ENCODE measurements at places on chromosomes 5 and 9.
A peak's percentile ranks its signal among the peaks of the same experiment; 100 is the strongest.

DNA sequence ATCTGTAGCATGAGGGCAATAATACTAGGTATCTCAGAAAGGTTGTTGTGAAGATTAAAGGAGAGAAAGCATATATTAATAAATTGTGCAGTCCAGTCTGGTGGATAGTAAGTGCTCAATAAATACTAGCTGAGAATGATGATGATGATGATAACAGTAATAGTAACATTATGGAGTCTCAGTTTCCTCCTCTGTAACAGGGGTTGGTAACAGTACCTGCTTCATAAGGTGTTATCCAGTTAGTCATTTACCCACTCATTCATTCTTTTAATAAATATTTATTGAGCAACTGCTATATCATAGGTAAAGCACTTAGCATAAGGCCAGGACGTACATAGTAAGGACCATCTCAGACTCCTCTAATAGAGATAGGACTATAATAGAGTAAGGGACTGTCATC is 7.6 kb downstream of the SLC6A7 start:
- DNase-seq = no peak

DNA sequence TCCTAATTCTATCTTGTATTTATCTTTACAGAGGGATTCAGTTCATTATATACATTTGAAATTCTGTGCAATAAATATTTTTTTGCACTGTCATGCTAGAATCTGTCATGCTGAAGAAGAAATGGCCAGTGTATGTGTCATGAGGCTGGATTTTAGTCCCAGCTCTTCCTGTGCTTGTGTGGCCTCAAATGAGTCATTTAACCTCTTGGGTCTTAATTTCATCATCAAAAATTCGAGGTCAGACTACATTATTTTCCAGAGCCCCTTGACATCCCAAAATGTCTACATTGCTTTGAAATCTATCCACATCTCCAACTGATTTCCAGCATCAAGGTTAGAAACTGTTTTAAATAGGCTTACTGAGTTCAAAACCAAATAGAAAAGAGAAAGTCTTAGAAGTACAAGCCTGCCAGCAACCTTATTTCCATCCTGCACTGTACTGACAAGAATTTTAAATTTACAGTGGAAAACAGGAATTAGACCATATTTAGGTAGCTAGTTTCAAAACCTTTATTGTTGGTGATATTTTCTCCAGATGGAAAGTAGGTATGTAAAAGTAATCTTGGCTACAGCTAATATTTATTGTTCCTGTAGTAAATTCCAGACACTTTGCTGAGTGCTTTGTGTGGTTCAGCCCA is 96.7 kb upstream of the MAMDC2 start:
- no peak for DNase-seq

DNA sequence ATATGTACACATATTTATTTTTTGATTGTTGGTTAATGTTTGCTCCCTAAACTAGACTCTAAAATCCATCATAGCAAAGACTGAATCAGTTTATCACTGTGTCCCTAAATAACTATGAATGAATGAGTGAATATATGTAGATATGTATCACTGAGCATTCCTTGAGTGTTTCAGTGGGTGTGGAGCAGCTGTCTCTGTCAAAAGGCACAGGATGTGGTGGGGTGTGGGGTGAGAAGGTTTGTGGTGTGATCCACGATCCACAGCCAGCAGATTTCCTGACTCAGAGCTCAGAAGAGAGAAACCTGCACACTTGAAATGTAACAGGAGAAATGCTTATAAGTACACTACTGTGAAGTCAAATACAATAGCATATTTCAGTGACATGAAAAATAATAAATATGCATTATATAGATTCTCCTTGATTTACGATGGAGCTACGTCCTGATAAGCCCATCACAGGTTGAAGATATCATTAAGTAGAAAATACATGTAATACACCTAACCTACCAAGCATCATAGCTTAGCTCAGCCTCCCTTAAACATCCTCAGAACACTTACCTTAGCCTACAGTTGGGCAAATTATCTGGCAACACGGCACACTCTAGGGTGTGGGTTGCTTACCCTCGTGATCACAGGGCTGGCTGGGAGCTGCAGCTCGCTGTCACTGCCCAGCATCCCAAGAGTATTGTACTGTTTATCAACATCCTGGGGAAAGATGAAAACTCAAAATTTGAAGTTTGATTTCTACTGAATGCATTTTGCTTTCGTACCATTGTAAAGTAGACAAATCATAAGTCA is 287.0 kb downstream of the GAS1 start:
- no peak for DNase-seq

DNA sequence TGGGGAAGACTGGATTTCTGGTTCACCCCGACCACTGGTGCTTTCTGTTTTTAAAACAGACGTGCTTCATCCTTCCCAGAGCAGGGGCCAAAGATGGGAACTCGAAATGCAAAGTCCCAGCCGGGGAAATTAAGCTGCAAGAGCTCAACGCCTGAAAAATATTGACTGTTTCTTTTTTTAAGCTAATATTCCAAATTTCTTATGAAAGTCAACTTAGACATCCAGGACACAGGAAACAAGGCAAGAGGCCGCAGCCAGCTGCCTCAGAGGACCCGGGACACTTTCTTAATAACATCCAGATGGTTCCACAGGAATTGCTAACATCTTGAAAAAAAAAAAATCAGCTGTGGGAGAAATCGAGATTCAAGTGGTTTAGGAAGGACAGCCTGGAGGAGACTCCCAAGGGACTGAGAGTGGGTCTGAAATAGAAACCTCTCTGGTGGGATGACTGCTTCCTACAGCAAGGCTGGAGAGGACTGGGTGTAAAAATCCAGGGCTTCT is 144.9 kb downstream of the FGF1 start:
- DNase-seq = no peak

DNA sequence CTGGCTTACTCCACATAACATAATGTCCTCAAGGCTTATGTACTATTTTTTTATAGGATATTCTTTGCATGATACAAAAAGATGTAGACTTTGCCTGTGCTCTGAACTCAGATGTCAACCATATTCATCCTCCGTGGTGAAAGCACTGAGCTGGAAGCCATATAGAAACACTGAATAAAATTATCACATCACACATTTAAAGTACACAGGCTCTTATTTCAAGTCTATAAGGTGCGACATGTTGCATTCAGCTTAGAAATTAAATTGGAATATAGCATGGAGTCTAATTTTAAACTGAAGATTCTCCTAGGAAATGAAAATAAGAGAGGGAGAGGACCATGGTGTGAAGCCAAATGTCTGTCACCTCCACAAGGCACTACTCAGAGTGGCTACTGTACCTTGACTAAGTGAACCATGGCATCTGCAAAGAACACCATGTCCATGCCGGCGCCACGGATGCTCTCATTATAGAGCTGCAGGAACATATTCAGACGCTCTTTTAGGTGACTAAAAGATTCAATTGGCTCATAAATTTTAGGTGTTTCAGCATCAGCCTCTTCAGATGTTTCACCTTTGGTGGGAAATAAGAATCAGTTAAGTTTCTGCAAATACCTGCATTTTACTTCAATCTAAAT is 158.6 kb downstream of the DNAH5 start:
- no peak for DNase-seq

GRCh38 chr9:130938184-130938651 is 829 bp downstream of the FIBCD1 start:
- no peak for DNase-seq

DNA sequence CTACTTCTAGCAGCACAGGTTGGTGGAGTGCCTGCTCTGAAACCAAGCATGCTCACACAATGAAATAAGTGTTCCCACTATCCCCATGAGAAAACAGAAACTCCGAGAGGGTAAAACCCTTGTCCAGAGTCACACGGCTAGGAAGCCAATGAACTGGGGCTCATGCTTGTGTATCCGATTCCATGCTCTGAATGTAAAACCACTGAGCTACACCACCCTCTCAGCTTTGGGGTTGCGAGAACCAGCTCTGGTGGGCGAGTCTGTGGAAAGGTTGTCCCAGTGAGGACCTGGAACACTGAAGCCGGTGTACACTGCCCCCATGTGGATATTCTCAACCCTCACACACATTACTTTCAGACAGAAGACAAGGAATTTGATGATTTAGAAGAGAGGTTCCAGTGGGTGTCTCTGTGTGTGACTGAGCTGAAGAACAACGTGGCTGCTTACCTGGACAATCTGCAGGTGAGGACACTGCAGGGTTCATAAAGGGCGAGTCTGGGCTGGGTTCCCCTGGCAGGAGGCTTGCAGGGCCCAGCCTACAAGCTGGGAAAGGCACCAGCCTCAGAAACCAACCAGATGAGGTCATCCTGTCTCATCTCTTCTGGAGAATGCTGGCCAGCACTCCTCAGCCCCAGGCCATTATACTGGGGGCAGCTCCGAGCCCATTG is 37.4 kb downstream of the ARHGEF37 start:
- no peak for DNase-seq

DNA sequence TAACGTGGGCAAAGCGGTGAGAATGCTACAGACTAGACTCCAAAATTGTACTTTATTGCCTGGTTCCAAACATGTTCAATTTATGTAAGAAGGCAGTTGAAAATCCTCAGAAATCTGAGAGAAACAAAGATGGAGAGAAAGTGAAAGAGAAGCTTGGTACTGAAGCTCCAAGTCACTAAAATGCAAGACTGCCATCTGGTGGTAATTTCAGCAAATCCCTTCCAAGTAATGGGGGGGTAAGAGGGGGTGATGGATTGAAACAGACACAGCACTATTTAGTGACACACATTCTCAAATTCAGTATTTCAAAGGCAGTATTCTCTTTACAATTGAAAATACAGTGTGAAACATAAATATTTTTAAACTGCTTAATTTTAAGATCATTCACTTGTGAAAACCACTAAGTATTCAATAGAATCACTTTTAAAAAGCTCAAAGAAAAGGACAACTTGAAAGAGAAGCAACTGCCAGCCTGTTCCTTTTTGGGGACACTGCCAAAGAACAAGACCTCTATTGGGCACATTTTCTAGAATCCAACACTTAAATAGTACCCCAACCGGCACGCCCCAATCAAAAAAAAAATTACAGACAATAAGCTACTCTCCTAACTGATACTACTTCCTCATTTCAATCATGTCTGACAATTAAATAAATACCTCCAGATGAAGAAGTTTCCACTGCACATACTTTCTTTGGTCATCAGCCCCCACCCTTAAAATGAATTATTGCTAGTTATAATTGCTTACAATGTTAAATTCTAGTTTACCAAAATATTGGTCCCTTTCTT is 131.5 kb downstream of the AGTPBP1 start:
- no peak for DNase-seq

- no peak for DNase-seq
These were observed 145.4 kb downstream of the GADD45G start for GRCh38 chr9:89750117-89750791.

GRCh38 chr5:171129308-171129707 is 179.7 kb upstream of the TLX3 start:
- DNase-seq = no peak

GRCh38 chr9:114092336-114092735 is 6.8 kb downstream of the KIF12 start:
- no peak for DNase-seq

GRCh38 chr9:98009936-98010335 is 26.8 kb downstream of the ANP32B start:
- no peak for DNase-seq

DNA sequence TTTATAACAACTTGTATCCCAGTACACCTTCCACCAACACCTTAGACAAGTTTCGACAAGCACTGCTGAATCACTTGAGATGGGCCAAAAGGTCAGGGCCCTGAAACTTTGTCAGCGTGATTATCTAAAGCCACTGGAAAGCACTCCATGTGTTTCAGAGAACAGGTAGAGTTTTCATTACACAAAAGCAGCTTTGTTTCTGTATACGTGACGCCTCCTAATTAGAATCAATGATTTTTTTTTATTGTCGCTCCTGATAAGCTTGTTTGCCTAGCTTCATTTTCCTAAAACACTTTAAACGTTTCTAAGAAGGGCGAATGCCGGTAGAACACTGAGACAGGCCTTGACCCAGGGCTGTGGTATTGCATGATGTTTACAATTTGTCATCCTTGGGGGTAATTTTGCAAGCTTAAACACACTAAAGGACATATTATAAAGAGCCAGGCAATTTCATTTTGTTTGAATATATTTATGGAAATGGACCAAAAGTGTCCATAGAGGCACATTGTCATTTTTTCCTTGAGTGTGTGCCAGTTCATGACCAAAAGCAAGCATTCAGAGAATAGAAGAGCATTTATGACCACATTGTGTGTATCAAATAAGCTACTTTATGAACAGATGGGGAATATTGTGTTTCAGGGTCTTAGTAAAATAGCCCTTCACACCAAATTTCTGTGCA is 193.6 kb downstream of the GLIS3 start:
- DNase-seq = no peak

GRCh38 chr5:170333161-170333910 is 35.8 kb upstream of the LCP2 start:
- DNase-seq = peak; percentile 25

GRCh38 chr5:10702040-10702629 is 58.9 kb downstream of the DAP start:
- DNase-seq = no peak

DNA sequence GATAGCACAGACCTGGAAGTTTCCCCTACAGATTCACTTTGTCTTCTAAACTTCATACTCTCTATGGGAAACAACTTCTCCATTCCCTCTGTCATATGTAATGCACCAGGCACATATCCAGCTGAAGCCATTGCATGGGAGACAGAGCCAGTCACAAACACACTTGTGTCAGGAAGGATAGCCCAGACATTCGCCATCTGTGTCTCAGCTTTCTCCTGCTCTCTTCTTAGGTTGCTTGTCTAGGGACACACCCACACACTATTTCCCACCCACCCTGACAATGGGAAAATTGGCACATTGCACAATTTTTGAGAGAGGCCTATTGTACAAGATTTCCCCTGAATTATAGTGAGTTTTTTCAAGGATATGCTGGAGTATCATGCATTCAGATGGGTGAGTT is 158.4 kb upstream of the MPDZ start:
- DNase-seq = no peak

DNA sequence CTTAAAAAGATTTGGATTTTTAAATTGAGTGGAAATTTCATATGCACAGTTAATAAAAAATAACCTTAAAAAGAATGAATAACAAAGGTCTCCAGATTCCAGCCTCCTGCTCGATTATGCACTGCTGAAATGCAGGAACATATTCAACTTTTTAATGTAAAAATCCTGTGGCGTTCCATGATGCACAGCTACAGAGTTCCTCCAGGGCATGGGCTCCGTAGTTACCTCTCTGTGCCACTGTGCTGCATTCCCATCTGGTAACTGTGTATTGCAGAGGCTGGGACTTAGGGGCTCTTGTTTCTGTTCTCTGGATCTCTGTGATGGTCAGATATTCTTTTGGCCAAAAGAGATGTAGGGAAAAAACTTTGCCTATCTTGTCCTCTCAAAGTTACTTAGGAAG is 31.5 kb upstream of the EQTN start:
- DNase-seq = no peak

- DNase-seq = no peak
These were observed 28.6 kb upstream of the RAB14 start for GRCh38 chr9:121230256-121230655.

Measured in activated naive CD4-positive, alpha-beta T cell (primary cell).